ENCODE measurements at places on chromosomes 6 and 20.

- no peak for DNase-seq
Measured at GRCh38 chr6:84546427-84546914, 217.9 kb downstream of the TBX18 start.

DNA sequence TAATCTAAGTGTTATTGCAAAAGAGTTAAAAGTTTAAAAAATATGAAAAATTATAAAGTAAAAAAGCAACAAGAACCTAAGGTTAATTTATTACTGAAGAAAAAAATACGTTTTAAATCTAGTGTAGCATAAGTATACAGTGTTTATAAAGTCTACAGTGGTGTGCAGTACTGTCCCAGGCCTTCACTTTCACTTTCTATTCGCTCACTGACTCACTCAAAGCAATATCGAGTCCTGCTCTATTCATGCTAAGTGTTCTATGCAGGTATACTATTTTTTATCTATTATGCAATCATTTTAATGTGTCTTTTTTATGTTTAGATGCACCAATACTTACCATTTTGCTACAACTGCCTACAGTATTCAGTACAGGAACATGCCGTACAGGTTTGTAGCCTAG lies 113.0 kb downstream of the MANEA start:
- DNase-seq: no peak

GRCh38 chr6:73200735-73201134 lies 24.6 kb downstream of the KHDC1L start:
- DNase-seq: no peak

- DNase-seq: no peak
Measured at GRCh38 chr20:43977252-43977651, 62.6 kb downstream of the TOX2 start.

GRCh38 chr6:5308066-5308465 lies 46.8 kb downstream of the FARS2 start:
- no peak for DNase-seq

DNA sequence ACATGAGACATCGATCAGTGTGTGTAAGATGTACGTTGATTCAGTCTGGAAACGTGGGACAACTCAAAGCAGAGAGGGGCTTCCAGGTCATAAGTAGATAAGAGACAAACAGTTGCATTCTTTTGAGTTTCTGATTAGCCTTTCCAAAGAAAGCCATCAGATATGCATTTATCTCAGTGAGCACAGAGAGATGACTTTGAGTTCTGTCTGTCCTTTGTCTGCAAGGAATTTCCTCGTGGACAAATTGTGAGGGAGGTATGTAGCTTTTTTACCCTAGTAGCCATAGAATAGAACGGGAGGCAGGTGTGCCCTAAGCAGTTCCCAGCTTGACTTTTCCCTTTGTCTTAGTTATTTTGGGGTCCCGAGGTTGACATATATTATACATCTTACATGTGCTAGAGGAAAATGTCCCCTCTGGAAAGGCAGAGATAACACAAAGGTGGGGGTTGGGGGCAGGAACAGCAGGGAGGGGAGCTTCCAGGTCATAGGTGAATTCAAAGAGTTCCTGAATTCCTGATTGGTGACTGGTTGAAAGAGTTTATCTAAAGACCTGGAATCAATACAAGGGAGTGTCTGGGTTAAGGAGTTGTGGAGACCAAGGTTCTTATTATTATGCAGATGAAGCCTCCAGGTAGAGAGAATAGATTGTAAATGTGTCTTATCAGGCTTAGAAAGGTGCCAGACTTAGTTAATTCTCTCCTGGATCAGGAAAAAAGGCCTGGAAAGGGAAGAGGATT lies 237.0 kb downstream of the NFATC2 start:
- no peak for DNase-seq

- DNase-seq: no peak
Measured at GRCh38 chr6:100382767-100383195, 81.9 kb downstream of the SIM1 start.

DNA sequence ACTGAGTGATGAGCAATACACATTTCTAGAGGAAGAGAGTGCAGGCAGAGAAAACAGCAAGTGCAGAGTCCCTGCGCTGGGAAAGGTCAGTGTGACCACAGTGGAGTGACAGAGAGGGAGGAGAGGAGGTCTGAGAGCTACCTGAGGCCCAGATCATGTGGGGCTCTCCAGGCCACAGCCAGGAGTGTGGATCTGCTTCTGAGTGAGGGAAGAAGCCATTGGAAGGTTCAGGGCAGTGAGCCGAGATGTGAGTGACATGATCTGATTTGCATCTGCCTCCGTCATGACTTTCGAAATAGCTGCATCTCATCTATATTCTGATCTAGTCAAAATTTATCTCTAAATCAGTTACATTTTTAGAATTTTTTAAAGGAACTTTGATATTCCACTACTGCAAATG lies 367.1 kb downstream of the PREX1 start:
- no peak for DNase-seq

DNA sequence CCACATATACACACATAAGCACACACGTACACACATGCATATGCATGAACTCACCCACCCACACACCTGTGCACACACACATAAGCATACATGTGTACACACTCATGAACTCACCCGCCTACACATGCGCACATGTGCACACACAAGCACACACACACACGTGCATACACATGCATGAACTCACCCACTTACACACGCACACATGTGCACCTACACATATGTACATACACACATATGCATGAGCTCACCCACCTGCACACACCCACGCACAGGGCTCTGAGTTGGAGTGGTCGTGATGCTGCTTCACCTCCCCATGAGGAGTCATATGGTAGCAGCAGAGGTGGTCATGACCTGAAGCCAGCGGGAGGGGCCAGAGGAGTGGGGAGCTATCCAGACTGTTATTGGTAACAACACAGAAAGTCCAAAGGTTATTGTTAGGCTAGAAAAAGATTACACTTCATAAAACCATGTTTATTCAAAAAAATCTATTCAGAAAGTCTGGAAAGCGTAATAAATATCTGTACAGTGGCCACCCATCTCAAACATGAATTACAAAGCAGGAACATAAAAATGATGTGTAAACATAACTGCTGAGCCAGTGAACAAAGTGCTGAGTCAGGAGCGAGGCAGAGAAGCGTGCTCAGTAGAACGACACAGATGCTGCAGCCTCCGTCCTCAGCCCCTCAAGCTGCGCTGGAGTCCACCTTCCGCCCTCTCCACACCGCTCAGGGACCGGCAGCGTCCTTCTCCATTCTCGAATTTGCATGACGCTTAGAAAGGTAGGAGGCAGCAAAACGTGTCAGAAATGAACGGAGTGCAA lies 26.4 kb upstream of the MPC1 start:
- DNase-seq: no peak

GRCh38 chr20:7091655-7092054 lies 324.2 kb downstream of the BMP2 start:
- no peak for DNase-seq

GRCh38 chr6:401994-402640 lies 10.6 kb downstream of the IRF4 start:
- DNase-seq: no peak

DNA sequence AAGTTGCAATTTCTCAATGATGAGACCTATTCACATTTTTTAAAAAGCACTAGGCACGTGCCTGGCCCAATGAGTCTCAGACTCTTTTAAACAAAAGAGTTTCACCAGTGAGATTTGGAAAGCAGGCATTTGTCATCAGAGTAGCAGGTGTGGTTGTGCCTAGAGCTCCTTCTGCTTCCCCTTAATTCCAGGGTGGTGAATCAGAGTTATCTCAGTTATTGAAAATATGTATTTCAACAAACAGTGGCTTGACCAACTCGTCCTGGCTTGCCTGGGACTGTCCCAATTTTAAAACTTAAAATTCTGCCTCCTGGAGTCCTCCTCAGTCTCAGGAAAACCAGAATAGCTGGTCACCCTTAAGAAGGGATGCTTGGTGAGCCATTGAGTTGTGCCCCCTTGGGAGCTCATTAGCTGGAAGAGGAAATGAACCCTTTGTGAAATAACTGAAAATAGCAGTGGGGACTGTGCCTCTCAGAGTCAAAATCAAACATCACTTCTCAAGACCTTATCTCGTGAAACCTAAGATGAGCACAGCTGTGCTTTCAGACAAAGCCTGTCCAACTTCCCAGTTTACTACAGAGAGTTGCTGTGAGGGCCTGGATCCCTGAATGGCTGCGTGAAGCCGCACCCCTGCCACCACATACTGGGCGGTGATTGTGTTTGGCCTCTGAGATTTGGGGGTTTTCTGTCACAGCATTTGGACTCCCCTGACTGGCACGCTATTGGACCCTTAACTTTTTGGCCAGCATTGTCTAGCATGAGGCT lies 116.3 kb downstream of the ANKRD60 start:
- DNase-seq: no peak

DNA sequence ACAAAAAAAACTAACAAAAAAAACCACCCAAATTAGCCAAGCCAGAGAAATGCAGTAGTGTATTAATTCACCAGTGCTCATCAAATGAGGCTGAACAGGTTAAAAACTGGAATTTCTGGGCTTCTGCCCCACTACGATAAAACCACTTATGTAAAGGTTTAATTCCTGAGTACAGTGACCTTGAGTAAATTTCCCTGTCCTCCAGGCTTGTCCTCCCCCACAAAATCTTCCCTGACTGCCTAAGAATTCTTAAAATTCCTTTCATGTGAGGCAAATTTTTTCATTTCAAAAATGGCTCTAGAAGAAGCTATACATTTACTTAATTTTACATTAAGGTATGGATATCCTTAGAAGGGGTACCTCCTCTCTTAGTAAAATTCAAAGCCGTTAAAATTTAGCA lies 80.1 kb upstream of the ID4 start:
- DNase-seq: no peak

GRCh38 chr20:41074441-41074840 lies 45.8 kb downstream of the TOP1 start:
- DNase-seq: no peak

DNA sequence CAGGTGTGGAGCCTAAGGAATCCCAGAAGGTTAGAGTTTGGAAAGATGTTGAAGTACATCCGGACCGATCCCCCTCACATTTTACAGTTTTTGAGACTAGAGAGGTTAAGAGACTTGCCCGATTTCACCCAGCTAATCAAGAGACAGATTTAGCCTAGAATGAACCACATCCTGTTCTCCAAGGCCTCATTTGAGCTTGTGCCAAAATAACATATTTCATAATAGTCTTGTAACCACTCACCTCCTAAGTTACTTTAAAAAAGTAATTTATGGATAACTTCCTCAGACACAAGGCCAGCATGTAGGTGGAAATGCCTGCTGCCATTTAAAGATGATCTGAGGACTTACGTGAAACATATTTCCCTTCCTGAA lies 39.8 kb upstream of the ARHGAP18 start:
- no peak for DNase-seq

- DNase-seq: no peak
Measured at GRCh38 chr6:161188547-161189465, 85.1 kb downstream of the AGPAT4 start.

DNA sequence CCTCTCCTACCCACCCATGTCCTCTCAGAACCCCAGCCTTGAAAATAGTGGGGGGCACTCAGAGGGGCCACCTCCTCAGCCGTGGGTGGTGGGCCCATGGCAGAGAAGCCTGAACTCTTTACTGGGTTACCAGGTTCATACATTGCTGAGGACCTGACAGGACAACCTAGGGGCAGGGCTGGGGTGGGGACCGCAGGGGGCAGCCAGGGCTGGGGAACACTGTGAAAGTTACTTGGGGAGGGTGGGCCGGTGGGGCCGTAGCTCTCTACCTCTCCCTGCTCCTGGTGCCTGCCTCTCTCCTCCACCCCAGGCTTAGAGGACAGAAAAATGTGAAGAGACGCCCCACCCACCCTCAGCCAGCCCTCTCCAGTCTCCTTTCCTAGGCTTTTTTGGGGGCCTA lies 15.4 kb downstream of the MDFI start:
- no peak for DNase-seq

GRCh38 chr6:93639126-93639525 lies 219.8 kb upstream of the EPHA7 start:
- no peak for DNase-seq

DNA sequence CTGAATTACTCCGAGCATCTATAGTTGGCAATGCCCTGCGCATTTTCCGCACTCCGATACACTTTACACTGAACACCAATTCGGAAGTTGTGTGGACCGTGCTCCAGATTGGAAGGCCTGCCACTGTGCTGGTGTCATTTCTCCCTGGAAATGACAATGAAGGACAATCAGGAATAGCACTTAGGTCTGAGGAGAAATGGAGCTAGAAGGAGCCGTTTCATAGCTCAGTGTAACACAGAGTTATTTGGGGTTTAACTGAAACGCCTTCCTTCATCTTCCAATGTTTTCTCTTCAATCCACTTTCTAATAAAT lies 501 bp upstream of the PLA2G7 start:
- DNase-seq: no peak

GRCh38 chr6:163432300-163432699 lies 17.8 kb downstream of the QKI start:
- DNase-seq: no peak

DNA sequence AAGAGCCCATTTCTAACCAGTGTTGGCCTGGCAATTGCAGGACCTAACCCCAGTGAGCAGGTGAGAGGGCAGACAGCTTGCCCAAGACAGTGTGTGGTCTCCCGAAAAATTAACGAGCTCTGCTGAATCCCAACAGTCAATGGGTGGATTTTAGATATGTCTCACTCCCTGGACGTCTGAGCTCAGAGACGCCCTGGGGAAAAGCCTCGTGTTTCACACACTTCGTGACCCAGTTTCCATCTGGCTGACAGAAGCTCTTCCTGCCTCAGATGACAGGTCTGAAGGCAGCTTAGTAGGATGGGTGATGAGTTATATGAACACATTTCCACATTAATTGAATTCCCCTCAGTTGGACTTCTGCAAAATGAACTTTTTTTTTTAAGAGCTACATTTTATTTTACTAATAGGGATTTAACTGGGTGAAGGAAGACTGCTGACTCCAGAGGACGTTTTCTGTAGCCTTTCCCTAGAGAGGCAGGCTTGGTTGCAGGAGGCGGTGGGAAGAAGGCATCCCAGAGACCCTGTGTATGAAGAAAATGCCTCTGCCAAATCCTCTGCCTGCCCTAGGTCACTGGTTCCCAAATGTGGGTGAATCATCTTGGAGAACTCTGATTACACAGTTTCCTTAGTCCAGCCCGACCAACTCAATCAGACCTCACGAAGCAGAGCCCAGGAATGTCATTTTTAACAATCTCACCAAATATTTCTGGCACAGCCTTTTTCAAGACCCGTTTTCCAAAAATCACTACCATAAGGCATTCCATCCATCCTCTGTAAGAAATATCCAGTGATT lies 71.7 kb upstream of the LY86 start:
- no peak for DNase-seq

- DNase-seq: no peak
Measured at GRCh38 chr6:152595499-152595898, 41.7 kb downstream of the SYNE1 start.

DNA sequence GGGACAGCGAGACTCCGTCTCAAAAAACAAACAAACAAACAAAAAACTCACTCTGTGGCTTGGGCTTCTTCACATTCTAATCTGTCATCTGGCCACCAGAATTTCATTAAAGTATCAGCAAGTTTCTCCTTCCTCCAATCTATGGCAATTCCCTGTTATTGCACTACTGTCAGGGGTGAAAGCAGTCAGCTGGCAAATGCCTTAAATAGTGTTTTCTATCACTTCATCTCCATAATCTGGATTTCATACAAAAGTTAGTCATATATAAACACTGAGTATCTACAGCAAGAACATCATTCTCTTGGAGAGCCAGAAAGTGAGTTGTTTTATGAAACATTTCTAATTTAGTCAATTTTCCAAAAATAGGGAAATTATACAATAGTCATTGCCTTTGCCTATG lies 56.1 kb downstream of the PHACTR3 start:
- no peak for DNase-seq

Data from mucosa of gallbladder (tissue), 1 donor.